Activated CD4-positive, CD25-positive, alpha-beta regulatory T cell treated with anti-CD3 and anti-CD28 coated beads, Interleukin-2, amount 50 U/mL, for 16 hours (primary cell): ENCODE measurements at places on chromosomes 6 and 20.

GRCh38 chr20:50958615-50959542 lies at the start of gene MOCS3:
Gene MOCS3, plus strand, starts transcription at chr20:50958818. Its CDS starts 25 bp downstream, at chr20:50958843.
- DNase-seq, result peak; percentile 72

- DNase-seq, result no peak
Observed at GRCh38 chr6:118565311-118565960, 17.3 kb downstream of the PLN start.

DNA sequence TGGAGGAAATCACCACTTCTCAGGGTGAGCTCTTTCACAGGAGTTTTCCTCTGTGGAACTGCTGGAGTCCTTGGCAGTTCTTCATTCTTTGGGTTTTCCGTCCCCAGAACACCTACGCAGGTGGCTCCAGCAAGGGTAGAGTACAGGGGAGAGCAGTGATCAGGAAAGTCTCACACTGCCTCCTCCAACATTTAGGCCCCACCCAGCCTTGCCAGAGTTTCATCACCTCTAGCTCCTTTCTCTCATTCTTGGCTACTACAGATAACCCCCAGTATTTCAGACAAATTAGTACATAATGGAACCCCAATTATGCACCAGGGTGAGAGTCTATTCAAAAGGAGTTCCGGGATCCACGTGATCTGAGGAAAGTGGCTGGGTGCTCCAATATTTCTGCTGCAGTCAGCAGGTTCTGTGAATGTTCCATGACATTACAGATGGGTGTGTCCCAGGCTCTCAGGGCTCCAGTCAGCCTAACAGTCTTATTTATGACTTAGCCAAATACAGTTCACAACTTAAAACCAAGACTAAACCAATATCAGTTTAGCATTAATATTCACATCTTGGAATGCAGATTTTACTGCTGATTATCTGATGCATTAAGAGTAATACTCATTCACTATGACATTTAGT lies 44.6 kb downstream of the GPR63 start:
- DNase-seq, result no peak

- DNase-seq, result no peak
Observed at GRCh38 chr6:114569669-114570068, 226.8 kb upstream of the HS3ST5 start.

GRCh38 chr20:60804918-60805630 lies 447.0 kb upstream of the CDH4 start:
- no peak for DNase-seq

GRCh38 chr6:136684466-136684865 lies 107.8 kb downstream of the MAP3K5 start:
- no peak for DNase-seq

- DNase-seq, result no peak
Observed at GRCh38 chr20:49104365-49104648, 58.2 kb downstream of the CSE1L start.

DNA sequence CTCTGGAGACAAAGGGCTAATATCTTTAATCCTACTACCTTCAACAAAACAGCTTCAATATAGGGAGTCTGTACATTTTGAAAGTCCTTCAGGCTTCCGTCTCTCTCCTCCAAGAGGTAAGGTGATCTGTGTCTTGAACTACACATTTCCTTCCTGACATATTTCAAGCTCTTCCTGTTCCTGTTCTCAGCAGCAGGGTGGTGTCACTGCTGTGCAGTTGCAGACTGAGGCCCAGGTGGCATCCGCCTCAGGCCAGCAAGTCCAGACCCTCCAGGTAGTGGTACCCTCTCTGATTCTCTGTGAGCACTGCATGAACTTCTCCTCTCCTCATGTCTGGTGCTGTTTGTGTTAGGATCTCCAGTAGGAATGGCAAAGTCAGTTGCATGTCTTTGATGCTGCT lies 7.8 kb downstream of the NFYA start:
- DNase-seq, result no peak

DNA sequence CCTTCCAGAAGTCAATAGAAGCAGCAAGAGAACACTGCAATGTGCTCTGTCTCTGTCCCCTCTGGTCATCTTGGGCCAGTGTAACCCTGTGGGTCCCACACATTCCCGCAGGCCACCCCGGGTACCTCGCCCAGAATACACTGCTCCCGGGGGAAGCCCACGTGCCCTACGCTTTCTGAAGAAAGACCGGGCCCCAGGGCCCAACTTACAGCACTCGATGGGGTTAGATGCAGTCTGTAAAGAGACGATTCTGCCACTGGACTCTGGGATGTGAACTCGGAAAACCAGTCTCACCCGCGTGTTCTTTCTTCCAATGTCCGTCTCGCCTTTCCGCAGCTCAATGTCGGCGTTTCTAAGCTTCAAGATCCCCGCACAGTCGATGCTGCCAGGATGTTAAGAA lies 68.7 kb downstream of the NFATC2 start:
- no peak for DNase-seq

DNA sequence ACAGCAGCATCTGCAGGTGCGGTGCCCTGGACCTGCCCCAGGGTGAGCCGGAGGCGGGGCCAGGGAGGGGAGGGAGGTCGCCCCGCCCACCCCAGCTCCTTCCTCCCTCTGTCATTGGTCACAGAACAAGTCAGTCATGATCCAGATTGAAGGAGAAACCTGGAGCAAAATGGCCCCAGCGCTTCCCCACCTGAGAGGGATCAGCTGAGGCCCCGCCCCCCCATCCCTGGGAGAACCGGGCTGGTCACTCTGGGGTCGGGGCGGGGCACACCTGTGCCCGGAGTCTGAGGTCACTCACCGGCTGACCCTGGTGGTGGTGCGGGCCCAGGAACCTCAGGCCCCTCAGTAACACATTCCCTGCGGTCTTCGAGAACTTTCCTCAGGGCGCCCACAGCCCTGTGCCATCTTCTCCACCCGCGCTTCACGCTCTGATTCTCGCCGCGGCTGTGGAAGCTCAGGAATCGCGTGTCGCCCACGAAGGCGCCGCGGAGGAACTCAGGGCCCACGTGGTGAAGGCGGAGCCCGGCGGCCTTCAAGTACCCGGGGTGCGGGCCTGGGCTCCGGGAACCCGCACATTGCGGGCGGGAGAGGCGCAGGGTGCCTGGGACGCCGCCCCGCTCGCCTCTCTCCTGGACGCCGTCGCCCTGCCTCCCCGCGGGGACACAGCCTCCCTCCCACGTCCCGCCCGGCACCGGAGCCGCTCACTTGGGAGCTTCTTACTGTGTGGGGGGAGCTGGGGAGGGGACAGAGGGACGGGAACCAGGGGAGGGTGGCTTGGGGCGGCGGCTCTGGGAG lies 36.4 kb upstream of the HLA-C start:
- DNase-seq, result peak; percentile 33

- no peak for DNase-seq
Observed at GRCh38 chr6:33854572-33855030, 50.8 kb upstream of the MLN start.

DNA sequence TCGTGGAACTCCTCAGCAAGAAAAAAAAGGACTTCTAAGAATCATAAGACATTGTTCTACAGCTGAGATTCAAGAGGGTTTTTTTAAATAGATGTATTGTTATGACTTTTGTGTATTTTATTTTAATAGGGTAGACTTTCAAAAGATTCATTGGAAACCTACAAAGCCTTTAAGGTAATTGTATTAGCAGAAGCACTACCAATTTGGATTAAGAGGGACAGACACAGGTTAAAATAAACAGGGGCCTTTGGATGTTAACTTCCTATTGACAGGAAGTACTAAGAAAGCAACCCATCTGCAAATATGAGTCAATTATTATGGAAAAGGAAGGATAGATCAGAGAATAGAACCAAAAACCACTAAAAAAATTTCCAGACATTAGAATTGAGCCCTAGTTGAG lies 153.5 kb downstream of the HDGFL1 start:
- no peak for DNase-seq

- DNase-seq, result no peak
Observed at GRCh38 chr6:38588631-38589366, 50.9 kb downstream of the BTBD9 start.

- no peak for DNase-seq
Observed at GRCh38 chr20:43389839-43390626, 67.7 kb upstream of the SRSF6 start.
